Activated T-helper 1 cell treated with anti-CD3 and anti-CD28 coated beads, Interleukin-2, amount 50 U/mL, for 16 hours (primary cell): ENCODE measurements at places on chromosomes 12 and 14.

GRCh38 chr12:2675776-2676175, 119.0 kb upstream of the FKBP4 start:
- no peak for DNase-seq

GRCh38 chr12:111757361-111758119, 9.2 kb upstream of the ALDH2 start:
- no peak for DNase-seq

- no peak for DNase-seq
Observed at GRCh38 chr12:20366776-20367409, 1.4 kb upstream of the PDE3A start.

DNA sequence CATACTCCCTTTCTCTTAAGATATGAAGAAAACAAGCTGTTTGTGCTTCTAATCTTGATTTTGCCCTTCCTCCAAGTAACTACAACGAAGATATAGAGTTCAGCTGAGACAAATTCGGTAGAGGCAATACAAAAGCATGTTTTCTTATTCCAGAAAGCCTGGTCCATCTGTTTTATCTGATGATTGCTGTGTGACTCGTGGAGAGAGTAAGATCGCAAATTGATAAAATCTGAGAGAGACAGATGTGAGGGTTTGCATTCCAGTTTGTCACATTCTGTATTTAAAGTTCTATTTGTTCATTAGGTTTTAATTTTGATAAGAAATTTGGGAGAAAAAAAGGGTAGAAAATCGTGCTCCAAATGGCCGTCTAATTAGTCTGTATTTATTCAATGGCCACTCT, 192.1 kb downstream of the CPNE8 start:
- DNase-seq: no peak

DNA sequence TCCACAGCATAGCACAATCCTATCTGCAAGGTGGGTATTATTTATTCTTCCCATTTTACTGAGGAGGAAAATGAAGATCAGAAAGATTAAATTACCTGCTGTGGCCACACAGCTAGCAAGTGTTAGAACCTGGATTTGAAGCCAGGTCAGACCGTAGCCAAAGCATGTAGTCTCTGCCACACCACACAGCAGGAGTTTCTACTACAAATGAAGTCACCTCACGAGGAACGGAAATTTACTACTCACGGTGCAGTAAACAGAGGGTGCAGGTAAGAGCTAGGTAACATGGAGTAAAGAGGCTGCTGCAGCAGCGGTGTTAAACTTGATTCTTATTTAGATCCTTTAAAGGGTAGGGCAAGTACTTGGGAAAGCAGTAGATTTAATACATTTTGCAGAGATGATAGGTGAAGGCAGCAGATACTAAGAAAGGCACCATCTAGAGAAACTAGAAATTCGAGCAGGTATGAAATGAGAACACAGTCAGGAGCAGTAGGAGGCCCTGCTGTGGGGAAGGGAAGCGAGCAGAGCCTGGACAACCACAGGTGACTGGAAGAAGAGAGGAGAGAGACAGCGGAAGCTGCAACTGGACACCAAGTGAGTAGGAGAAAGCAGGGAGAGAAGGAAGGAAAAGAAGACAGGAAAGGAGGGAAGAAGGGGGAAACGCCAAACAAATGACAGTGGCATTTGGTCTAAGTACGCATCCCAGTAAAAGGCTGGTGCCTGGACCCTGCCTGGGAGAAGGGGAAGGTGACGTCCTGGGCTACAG, 21.5 kb downstream of the SPTB start:
- no peak for DNase-seq

GRCh38 chr14:71498212-71498611, 434.0 kb upstream of the RGS6 start:
- no peak for DNase-seq

DNA sequence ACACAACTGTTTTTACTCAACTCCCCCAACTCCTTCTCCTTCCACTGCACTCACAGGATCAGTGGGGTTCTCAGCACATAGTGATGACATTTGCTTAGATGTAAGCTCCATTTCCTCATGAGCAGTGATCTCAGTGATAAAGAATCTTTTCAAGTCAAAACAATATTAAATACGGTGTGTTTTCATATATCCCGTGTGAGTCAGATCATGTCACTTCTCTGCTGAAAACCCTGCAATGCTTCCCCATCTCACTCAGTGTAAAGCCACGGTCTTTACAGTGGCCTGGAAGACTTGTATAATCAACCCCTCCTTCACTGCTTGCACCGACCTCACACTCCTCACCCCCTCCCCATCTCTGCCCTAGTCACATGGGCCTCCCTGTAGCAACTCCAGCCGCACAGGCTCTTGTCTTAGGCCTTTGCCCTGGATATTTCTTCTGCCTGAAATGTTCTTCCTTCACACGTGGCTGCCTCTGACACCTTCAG, 149.7 kb upstream of the ARHGAP5 start:
- no peak for DNase-seq

GRCh38 chr12:85949253-85949652, 75.2 kb downstream of the NTS start:
- DNase-seq: no peak

- DNase-seq: no peak
Observed at GRCh38 chr12:94143951-94144350, 4.4 kb upstream of the PLXNC1 start.

GRCh38 chr12:118315821-118316220, 56.9 kb downstream of the TAOK3 start:
- no peak for DNase-seq

GRCh38 chr12:32148372-32148771, 41.7 kb downstream of the BICD1 start:
- no peak for DNase-seq

DNA sequence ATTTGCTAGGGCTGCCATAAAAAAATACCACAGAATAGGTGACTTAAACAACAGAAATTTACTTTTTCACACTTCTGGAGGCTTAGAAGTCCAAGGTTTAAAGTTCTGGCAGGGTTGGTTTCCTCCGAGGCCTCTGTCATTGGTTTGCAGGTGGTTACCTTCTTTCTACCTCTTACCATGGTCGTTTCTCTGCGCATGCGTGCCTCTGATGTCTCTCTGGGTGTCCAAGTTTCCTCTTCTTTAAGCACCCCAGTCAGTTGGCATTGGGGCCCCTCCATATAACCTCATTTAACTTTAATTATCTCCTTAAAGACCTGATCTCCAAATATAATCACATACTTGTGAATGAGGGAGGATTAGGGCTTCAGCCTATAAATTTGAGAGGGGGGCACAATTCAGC, 103.2 kb downstream of the SLC15A5 start:
- DNase-seq: no peak

- no peak for DNase-seq
Observed at GRCh38 chr14:75875958-75876357, 105.8 kb downstream of the TGFB3 start.

DNA sequence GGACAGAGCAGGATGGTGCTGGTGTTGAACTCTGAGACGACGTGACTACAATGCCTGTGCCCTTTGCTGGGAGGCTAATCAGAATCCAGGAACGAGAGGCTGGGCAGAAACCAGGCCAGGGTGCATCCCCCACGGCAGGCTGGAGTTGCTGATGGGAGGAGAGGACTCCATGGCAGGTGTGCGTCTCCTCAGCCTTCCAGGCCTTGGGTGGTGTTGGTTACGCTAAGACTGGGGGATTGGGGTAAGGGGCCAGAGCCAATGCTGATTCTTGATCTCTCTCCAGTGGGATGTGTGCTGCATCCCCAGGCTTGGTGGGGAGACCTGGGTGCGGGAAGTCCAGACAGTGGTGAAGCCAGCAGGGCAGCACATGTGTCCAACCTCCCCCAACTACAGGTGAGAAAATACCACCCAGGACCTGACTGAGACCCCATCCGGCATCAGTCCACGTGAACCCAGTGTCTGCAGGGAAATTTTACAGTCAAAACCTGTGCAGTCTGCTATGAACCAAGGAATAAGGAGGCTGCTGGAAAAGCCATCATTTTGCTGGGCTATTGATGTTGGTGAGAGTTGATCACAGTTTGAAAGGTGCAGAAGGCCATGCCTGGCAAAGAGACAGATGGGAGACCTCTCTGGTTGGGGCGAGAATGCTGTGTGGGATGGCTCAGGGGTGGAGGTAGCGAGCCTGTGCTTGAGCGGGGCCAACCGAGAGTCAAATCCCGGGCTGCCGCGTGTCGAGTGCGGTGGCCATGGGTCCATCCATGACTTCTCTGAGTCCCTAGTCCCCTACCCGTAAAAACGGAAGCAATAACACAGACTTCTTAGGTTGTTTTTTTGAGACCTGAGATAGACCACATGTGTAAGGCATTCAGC, 89.8 kb downstream of the NTF3 start:
- no peak for DNase-seq

- no peak for DNase-seq
Observed at GRCh38 chr12:124709722-124710687, 142.6 kb upstream of the NCOR2 start.

DNA sequence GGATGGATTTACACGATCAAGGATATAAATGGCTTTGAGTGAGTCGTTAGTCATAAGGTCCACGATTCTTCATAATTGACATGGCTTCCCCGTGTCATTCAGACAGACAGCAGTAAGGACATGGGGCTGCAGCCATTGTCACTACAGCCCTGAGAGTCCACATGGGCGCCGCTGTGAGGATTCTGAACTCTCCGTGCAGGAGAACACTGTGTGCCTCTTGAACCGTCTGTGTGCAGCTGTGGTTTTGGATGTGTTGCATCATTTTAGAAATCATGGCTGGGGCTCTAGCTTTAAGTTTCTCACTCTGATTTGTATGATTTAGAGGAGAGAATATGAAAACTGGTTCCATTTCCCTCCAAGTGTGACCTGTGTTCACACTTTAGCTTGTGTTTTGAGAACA, 47.2 kb downstream of the NPAS3 start:
- no peak for DNase-seq

- DNase-seq: no peak
Observed at GRCh38 chr12:87801860-87802720, 227.1 kb downstream of the C12orf50 start.

- DNase-seq: no peak
Observed at GRCh38 chr12:24977060-24977459, 28.2 kb upstream of the BCAT1 start.

GRCh38 chr14:61151251-61151650, 129.9 kb downstream of the TMEM30B start:
- DNase-seq: no peak

GRCh38 chr12:119788786-119789185, 88.3 kb downstream of the CIT start:
- no peak for DNase-seq

DNA sequence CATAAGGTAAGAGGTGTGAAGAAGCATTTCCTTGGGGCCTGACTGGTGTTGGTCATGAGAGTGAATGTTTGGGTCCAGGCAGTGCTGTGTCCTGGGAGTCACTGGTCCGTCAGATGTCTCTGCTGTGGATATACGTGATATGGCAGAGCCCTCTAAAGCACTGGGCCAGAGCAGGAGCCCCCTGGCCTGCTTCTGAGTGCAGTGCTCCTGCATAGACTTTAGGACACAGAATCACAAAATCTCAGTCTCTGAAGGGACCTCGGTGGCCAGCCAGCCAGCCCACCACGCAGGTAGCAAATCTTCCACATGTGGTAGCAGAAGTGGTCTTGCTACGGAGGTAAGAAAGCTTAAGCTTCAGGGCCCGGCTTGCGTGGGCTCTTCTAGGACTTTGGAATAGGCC, 18.5 kb upstream of the AQP2 start:
- no peak for DNase-seq

DNA sequence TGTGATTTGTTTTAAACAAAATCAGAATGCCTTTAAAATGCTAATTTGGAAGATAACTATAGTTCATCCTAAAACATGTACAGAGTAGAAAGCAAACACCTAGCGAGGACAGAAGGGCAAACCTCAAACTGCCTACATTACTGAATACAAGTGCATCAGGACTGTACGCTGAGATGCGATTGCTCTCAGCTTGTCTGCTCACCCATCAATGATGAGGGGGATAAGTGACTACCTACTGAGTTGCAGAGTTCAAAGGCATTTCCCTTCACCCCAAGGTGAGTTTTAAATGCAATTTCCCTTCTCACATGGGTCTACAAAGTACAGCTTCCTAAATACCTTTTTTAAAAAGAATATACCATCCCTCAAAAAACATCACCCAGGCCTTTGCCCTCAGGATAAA, 52.9 kb downstream of the PHLDA1 start:
- no peak for DNase-seq

DNA sequence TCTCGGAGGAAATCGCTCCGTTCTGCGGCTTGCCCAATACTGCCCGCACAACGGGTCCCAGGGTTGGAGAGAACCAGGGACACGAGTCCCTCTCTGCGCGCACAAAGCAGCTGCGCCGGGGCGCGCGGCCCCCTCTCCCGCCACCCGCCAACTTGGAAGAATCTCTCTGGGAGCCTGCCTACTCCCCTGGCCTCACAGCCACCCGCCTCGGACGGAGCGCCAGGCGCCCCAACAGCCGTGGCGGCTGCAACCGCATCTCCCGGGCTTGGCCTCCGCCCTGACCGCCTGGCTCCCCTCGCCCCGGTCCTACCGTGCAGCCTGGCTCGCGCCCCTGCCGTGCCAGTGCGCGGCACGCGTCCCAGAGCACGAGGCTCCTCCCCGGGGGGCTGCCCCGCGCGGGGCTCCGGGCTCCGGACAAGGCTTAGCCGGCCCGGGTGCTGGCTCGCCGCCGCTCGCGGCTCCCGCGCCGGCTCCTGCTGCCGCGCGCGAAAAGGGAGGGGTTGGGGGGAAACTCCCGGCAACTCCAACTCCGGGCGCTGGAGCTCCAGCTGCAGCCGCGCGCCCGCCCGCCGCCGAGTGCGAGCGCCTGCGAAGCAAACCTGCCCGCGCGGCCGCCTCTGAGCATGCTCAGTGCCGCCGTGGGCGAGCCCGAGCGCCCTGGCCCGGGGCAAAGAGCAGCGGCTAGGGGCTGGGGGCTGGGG, at the start of gene STXBP6:
Gene STXBP6, minus strand, starts transcription at position 580 of the 701 bp plus-strand sequence. CDS start 75,329 bp downstream, outside the sequence.
- DNase-seq: no peak

- no peak for DNase-seq
Observed at GRCh38 chr12:56154246-56154771, 1.9 kb downstream of the MYL6B start.

- no peak for DNase-seq
Observed at GRCh38 chr12:91182636-91183455, at the start of gene DCN. DCN (minus strand) TSS chr12:91182817; CDS start chr12:91178552, 4,265 bp downstream.

- no peak for DNase-seq
Observed at GRCh38 chr14:67167420-67168109, 21.7 kb upstream of the GARIN2 start.

DNA sequence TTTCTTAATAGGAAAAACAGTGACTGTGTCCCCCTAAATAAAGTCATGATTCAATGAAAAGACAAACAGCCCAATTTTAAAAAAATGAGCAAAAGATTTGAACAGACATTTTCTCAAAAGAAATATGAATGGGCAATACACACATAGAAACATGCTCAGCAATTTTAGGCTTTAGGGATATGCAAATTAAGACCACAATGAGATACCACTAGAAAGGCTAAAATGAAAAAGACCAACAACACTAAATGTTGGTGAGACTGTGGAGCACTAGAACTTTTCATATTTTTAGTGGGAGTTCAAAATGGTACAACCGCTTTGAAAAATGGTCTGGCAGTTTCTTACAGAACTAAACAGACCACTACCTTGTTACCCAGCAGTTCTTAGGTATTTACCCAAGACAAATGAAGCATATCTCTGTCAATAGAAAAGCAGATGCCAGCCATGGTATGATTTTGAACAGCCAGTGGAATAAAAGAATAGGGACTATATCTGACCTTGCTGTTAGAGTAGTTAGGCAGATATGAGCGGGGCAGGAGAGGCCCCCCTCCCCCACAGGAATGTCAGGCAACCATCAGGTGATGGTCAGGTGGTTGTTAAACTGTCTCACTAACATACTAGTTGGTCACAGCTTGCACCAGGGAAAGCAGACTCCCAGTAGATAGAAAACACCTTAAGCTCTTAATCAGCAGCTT, 108.8 kb downstream of the PRKCH start:
- no peak for DNase-seq
